ENCODE measurements at places on chromosomes 5 and 9.

- DNase-seq = no peak
Measured at GRCh38 chr5:85990998-85991397, 626.7 kb upstream of the COX7C start.

GRCh38 chr5:160976181-160976580 is 124.2 kb upstream of the ATP10B start:
- no peak for DNase-seq

DNA sequence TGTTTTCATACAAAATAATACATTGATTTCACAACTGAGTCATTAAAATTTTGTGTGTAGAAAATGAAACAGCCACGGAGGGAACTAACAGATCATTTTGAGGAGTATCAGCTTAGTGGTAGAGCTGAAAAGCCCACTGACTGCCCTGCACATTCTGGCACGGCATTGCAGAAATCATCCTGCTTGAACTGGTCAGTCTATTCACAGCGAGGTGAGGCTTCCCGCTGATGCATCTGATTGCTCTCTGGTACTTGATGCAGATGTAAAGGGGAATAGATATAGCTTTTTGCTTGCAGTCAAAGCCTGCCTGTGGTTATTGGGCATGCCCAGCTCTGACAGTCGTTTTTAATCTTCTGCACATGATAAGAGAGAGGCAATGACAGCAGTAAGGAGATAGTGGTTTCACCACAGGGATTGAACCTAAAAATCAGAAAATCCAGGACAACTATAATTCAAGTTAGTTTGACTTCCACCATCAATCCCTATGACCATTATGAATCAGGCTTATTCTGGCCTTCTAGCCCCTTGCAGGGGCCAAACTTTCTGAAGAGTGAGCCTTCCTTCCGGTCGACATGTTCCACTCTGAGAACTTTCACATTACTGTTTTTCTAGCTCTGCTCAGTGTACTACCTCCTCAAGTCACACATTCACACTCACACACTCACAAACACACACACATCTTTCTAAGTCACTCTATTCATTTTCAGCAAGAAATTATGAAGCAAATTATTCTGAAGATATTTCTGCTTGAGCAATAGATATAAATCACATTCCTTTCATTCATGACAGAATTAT is 782.8 kb upstream of the NUDT12 start:
- DNase-seq = no peak

GRCh38 chr5:3121813-3122212 is 370.3 kb upstream of the IRX2 start:
- DNase-seq = no peak

- DNase-seq = no peak
Measured at GRCh38 chr5:55638051-55638450, 74.1 kb downstream of the SLC38A9 start.

- DNase-seq = no peak
Measured at GRCh38 chr5:146009020-146009419, 72.6 kb downstream of the SH3RF2 start.

- no peak for DNase-seq
Measured at GRCh38 chr5:147648597-147648996, 133.9 kb downstream of the JAKMIP2 start.

DNA sequence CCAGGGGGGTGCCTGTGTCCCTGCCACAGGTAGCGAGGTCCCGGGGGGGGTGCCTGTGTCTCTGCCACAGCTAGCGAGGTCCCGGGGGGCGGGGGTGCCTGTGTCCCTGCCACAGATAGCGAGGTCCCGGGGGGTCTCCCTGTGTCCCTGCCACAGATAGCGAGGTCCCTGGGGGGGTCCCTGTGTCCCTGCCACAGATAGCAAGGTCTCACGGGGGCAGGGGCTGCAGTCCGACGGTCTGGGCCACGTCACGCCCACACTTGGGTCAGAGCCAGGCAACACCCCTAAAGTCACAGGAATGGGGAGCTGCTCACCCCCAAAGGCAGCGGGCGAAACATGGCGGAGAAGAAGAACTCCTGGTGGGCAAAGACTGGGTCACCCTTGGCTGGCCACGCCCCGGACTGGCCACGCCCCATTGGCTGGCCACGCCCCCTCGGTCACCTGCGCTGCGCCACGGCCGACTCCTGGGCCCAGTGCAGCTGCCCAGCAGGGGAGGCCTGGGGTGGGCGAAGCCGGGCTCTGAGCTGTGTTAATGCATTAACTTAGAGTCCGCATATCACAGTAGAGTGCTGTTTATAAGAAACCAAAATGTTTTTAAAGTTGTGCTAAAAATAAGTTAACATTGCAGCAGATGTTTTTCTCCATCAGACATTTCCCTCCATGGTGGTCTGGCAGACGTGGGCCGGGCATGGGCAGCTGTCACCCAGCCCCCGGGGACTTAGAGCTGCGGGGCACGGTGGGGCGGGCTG is 7.0 kb downstream of the NOXA1 start:
- no peak for DNase-seq

- DNase-seq = no peak
Measured at GRCh38 chr5:141843156-141843927, 34.9 kb downstream of the PCDH1 start.
